ENCODE measurements at places on chromosomes 3 and 15.

DNA sequence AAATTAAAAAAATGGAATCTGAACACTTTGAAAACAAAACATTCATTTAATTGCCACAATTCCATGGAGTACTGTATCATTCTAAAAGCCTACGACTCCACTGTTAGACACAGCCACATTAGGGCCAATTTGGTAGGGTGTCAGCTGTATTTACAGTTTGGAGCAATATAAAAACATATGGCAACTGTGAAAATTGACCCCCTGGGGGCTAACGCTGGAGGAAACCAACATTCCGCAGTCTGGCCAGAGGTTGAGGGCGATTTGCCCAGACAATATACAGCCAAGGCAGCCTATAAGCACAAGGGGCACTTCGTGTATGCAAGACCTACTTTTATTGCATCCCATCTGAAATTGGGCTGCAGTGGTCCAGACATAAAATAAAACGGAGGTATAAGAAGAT, 476.5 kb upstream of the WNT5A start:
- DNase-seq = no peak

DNA sequence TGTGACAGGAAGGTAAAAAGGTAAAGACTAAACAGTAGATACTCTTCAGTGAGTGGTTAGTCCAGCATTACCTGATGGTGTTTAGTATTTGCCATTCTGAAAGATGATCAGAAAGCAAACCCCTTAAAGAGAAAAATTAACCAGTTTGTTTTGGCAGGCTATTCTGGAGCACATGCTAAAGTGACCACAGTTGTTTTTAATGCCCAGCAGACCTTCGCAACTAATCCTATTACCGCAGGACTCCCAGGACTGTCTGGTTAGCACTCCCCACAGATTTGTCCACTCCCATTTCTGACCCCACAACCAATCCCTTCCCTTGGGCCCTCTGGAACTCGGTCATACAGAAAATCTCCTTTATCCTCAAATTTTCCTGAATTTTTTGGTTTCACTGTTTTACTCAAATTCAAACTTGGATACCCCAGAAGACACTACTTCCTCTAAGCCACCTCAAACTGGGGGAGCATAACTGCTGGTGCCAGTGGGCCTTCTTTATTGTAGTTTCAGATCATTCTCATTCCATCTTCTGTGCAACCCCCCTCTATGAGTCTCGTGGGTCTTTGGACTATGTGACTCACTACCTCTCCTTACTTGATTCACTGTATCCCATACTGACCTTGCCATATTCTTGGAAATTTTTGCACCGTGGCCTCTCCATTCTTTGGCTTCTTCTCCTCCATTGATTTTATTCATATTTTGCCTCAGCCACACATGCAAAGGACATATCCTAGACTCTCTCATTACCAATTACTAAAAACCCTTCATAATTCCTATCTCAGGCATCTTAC, 104.4 kb downstream of the RBMS3 start:
- DNase-seq = no peak

DNA sequence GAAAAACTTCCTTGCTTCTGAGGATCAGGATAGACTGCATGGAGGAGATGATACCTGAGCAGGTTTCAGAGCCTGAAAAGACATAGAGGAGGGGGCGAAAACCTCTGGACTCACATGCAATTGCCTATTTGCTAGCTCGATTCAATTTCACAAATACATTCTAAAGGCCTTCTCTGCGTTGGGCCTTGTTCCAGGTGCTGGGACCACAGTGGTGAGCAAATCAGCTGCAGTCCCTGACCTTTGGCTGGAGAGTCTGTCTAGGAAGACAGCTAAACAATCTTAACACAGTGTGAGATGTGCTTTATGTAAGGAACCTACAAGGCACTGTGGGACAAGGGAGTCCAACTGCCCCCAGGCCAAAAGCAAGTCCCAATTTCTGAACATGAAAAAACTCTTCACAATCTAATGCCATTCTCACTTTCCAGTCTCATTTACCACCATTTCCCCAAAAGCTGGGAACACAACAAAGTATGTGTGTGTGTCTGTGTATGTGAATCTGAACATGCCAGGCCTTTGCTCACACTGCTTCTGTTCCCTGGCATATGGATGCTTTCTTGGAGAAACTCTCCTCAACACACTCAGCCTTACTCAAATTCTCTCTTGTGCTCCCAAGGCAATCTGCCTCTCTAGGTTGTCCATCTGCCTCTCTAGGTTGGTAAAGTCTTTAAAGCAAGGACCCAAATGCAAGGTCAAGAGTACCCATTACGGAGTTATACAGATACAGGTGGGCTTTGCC, 2.1 kb upstream of the PCCB start:
- DNase-seq = no peak

DNA sequence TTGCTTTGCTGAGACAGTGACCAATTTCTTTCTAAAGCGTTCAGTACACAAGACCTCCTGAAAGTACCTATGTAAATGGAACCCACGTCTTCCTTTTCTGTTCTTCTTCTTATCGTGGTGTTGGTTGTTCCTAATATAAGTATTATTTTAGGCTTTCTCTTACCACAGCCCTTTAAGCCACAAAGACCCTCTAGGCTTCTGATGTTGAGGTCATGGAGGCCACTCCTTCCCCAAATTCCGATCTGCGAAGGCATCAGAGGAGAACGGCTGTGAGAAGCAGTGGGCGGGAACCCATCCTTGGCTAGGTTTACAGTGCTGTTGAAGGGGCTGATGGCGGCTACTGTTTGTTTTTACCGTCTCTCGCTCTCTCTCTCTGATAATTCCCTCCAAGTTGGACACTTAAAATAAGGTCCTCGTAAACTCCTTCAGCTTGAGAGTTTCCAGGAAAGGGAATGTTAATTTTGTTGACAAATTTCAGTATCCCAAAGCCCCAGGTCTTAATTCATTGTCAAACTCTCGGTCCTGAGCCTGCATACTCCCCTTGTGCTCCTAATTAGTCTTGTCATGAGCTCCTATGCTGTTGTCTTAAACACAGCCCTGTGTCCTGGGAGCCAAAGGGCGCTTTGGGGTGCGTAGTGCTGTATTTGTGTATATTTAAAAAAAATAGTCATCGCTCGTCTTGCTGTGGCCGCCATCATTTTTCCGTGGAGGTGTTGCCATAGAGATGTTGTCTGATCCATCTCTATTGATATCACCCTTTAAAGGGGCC, 178.8 kb downstream of the OPA1 start:
- no peak for DNase-seq

- DNase-seq = no peak
Measured at GRCh38 chr15:88610701-88611231, 10.4 kb upstream of the AEN start.

DNA sequence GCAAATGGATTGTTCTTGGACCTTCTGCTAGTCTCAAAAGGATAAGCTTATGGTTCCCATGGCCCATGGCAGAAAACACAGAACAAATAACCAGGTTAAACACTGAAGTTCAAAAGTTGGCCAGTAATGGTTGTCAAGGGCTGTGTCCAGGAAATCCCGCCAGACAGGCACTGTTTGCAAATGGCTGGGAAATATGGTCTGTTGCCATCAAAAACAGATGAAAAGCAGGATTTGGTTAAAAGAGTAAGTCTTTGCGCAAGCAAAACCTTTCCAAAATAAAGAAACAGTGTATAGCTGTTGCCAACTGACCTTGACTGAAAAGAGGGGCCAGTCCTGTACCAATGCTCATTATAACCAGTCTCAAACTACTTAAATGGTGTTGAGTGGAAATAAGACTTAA, 58.6 kb downstream of the WWTR1 start:
- DNase-seq = no peak

- no peak for DNase-seq
Measured at GRCh38 chr3:139523718-139524117, 15.8 kb downstream of the RBP1 start.

DNA sequence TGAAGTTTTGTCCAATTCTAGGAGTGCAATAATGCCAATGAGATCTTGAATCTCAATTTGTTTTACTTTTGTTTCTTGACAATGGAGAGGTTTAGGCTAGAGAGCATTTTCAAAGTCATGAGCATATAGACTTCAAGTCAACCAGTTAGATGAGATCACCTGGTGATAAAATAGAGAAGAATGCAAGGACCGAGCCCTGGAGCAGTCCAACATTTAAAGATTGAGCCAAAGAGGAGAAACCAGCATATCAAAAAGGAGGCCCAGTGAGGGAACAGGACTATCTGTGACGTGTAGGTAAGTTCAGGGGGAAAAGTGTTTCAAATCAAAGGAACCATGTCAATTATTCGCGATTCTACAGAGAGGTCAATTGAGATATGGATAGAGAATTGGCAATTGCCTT, 1.7 kb upstream of the PIAS1 start:
- DNase-seq = no peak

- DNase-seq = no peak
Measured at GRCh38 chr3:65729555-65729954, 309.2 kb downstream of the MAGI1 start.
